ENCODE measurements at places on chromosomes 16 and 17.

DNA sequence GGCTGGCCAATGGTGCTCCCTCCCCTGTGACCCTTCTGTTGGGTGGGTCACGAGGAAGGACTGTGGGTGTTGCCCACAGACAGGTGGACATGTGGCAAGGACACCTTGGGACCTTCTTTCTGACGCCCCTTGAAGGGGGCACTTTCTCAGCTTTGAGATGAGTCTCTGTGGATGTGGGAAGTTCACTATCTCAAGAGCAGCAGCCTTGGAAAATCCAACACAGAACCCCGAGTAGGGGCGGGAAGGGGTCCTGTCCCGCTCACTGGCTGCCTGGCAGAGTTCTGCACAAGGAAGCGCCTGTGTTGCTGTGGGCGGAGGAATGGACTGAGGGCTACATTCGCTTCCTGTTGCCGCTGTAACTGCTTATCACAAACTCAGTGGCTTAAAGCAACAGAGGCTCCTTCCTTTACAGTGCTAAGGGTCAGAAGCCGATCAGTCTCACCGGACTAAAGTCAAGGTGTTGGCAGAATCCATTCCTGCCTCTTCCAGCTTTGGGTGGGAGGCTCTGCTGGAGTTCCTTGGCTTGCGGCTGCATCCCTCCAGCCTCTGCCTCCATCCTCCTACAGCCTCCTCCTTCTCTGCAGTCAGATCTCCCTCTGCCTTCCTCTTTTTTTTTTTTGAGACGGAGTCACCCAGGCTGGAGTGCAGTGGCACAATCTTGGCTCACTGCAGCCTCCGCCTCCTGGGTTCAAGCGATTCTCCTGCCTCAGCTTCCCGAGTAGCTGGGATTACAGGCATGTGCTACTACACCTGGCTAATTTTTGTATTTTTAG lies 305.2 kb downstream of the SEC14L1 start:
- peak; percentile 64 for DNase-seq

DNA sequence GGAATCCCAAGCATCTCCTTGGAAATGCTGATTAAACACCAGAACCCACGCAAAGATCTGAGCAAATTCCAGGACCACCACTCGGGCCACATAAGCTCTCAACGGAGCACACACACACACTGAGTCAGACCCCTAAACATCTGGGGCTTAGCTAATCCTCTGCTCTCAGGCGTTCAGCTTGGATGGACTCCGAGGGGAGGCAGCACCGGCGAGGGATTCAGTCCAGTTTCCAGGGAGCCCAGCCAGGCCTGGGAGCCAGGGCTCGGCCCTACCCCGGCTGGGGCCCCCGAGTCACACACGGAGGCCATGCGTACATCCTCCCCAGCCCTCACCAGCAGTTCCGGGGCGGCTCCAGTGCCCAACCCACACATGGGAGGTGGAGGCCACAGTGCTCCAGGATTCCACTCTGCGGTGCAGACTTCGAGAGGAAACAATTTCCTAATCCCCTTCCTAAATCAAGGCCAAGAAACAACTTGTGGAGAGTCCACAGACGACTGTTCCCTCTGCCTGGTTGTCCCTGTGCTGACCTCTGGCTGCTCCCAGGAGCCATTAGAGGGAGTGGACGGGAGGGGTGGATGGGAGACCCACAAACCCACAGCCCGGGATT lies 70.5 kb downstream of the GAS7 start:
- DNase-seq, result no peak

DNA sequence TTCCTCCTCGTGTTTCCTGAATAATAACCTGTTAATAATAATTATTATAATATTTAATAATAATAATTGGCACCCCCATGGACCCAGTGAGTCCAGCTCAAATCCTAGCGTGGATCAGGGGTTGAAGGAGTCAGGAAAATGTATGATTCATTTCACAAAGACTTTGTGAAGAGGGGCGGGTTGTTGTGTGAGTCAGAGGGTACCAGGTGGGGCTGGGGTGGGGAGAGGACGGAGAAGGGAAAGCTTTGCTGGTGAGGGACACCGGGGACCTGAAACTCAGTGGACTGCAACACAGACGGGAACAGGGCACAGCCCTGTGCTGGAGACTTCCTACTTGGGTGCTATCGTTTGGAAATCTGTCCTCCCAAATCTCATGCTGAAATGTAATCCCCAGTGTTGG lies 3.1 kb upstream of the ADORA2B start:
- no peak for DNase-seq

- DNase-seq, result peak; percentile 18
These were observed 6.2 kb downstream of the JPH3 start for GRCh38 chr16:87608400-87608985.

DNA sequence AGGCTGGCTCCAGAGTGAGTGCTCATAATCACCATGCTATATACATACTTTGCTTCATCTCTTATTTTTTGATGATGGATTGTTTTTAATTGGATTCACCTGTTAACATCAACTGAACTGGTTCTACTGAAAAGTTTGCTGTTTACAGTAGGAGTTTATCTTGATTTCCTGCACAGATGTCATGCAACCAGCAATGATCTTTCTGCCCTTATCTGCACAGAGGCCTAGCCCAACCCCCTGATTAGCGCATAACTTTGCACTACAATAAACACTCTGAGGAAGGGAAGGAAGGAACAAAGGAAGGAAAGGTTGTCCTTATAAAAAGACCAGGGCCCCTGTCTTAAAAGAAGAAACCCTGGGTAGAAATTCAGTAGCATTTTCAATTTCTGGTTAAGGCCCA lies 152.9 kb downstream of the RGS9 start:
- DNase-seq, result no peak

DNA sequence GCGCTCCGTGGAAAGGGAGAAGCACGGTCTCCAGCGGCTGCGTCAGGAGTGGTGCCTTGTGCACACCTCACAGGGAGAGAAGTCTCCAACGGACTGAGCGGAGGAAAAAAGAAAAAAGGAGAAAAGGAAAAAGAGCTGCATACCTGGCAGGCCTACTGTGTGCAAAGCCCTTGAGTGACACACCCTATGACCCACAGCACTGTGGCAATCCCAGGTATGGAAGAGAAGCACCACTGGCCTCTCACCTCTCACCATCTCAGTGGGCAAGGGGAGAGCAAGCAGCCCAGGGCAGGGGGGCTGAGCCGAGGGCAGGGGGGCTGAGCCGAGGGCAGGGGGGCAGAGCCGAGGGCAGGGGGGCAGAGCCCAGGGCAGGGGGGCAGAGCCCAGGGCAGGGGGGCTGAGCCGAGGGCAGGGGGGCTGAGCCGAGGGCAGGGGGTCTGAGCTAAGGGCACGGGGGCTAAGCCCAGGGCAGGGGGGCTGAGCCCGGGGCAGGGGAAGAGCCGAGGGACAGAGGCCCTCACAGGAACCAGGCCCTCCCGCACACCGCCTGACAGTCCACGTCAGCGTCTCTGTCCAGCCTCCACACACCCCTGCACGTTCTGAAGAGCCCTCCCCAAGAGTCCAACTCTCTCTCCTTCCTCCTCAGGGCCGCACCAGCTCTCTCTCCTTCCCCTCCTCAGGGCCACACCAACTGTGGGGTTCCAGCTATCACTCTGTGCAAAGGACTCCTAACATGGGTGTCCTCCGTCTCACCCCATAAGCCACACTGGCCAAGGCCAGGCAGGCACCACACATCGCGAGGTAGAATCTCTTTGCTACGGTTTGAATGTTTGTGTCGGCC lies 105.8 kb downstream of the ZNF778 start:
- DNase-seq, result no peak

GRCh38 chr16:81841722-81842121 lies 62.6 kb downstream of the PLCG2 start:
- peak; percentile 59 for DNase-seq

DNA sequence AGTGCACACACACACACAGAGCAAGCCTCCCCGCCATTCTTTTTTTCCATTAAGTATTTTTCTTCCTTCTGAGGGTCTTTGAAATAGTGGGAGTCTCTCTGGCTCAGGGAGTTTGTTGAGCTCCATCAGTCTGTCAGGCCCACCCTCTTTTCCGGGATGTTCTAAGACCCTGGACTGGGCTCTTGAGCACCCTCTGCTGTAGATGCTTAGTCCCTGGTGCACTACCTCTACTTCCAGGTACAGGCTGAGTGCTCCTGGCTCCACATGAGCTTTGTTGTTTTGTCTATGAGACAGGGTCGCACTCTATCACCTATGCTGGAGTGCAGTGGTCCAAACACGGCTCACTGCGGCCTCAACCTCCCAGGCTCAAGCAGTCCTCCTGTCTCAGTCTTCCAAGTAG lies 20.7 kb downstream of the LIMD2 start:
- DNase-seq, result no peak

- DNase-seq, result no peak
These were observed 142.4 kb downstream of the TOX3 start for GRCh38 chr16:52404546-52404945.

- DNase-seq, result no peak
These were observed 31.0 kb downstream of the CFDP1 start for GRCh38 chr16:75402159-75402820.

DNA sequence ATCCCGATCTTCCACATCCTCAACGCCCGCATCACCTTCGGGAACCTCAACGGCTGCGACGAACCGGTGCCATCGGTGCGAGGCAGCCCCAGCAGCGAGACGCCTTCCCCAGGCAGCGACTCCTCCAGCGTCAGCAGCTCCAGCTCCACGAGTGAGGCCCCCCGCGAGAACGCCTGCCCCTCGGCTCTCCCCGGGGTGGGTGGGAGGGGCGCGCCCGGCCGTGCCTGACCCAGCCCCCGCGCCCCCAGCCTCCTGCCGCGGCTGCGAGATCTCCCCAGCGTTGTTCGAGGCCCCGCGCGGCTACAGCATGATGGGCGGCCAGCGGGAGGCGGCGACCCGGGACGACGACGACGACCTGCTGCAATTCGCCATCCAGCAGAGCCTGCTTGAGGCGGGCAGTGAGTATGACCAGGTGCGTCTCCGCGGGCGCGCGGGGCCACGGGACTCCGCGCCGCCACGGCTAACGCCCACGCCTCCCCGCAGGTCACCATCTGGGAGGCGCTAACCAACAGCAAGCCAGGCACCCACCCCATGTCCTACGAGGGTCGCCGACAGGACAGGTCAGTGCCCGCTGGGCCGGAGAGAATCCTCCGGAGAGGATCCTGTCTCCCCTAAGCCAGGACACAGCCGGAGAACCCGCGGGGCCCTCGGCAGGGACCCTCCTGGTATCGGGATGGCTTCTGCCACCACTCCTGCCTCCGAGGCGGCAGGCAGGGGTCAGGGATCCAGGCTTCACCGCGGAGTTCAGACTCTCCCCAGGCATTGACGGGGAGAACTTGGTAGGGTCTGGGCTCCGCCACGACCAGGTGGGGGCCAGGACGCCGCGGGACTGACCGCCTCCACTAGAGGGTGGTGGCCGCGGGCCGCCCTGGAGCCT lies 10.1 kb downstream of the CORO6 start:
- no peak for DNase-seq

- no peak for DNase-seq
These were observed 798.1 kb downstream of the KCNJ18 start for GRCh38 chr17:22490399-22490798.

GRCh38 chr16:59216291-59216690 lies 482.2 kb upstream of the GOT2 start:
- no peak for DNase-seq
